ENCODE measurements at places on chromosomes 1 and 21.

DNA sequence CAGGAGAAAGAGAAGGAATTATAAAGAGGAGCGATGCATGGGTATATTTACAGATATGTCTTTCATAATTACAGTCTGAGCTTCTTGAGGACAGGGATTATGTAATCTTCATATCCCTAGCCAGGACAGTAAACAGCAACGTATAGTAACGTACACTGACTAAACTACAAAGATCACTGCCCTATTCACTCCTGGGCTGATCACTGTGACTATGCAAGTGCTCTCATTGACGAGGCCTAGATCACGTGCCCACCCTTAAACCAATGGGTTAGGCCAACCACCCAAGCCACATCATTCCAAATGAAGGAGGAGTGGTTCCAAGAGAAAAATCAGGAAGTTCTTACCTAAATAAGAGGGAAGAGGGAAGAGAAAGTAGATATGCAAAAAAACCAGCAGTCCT, 18.5 kb downstream of the PIK3R3 start:
- no peak for DNase-seq

DNA sequence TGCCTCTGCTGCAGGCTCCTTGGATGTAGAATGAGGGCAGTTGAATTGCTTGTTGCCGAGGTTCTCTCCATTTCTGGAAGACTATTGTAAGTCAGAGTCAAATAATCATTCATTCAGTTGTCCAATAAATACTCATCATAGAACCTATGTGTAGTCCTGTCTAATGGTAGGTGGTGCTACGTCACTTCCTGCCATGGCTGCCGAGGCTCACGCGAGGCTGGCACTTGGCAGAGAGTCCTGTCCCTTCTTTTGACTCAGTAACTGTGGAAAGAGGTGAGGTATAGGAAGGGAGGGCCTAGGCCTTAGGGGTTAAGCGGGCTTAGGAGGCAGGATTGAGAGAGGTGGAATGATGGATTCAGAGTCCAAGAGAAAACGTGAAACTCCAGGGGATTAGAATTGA, 9.7 kb downstream of the ADARB1 start:
- no peak for DNase-seq

DNA sequence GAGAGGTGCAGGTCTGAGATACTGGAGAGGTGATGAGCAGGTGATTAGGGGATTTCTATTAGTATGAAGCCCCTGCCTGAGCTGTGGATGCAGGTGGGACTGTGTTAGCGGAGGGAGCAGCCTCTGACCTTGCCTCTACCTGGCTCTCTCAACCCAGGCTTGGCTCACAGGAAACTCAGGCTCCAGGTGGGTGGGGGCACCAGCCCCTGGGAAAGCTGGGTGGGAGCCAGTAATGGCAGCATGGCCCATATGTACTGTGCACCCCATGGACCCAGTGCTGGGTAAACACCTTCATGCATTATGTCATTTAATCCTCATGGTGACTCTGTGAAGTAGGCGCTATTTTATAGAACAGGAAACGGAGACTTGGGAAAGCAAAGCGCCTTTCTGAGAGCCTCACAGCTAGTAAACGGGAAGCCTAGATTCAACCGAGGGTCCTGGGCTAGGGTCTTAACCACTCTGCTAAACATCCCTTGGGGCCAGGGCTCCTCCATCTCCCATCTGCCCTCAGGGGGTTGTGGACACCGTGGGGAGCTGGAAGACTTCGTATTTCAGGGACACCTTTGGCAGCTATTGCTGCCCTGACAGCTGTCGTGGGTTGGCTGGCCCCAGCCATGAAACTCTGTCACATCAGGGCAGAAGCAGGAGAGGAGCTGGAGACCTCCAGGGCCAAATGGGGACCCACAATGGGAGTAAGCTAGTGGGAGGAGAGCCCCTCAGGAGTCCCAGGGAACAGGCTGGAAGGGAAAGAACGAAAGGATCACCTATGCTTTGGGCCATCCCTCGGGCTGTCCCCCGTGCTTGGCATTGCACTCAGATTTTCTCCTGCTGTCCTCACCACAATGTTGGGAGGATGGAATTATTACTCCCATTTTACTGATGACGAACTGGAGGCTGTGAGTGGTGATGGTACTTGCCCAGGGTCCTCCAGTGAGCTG, 59.6 kb upstream of the CSF3R start:
- no peak for DNase-seq

GRCh38 chr1:41673378-41673777, 188.9 kb upstream of the EDN2 start:
- no peak for DNase-seq

DNA sequence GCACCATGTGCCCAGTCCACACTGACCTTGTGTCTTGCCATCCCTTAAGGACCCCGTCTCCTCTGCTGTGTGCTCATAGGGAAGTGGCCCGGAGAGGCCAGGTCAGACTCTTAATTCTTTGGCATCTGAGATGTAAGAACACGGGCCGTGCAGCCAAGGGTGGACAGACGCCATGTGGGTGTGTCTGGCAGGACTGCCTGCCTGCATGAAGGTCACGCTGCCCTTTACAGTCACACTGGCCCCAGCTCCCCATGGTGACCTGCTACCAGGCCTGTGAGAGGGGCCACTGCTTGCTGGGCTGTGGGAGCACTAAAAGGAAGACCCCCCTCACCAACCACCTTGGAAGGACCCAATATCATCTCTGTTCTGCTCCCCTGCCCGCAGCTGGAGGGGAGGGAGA, 17.7 kb downstream of the DHRS3 start:
- no peak for DNase-seq

DNA sequence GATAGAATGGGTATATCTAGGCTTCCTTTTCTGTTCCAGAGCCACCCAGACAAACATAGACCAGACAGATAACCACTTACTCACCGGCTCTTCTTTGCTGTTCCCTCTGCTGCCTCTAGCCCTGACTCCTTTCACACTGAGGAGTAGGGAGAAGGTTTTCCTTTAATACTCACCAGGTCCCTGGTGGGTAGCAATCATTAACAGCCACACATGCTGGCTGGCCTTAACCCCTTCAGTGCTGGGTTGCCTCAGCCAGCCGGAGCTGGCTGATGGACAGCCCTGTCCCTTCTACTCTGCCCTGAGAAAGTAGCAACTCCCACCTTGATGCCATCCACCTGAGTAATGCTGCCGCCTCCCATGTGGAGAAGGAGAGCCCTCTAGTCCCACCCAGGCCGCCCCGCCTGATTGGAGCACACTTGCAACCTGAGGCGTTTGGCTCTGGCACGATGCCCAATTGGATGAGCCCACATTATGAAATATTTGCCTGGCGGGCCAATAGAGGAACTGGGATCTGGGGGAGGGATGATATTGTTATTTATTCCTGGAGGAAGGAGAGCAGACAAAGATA, 71.6 kb downstream of the PLEKHA6 start:
- DNase-seq, result no peak

DNA sequence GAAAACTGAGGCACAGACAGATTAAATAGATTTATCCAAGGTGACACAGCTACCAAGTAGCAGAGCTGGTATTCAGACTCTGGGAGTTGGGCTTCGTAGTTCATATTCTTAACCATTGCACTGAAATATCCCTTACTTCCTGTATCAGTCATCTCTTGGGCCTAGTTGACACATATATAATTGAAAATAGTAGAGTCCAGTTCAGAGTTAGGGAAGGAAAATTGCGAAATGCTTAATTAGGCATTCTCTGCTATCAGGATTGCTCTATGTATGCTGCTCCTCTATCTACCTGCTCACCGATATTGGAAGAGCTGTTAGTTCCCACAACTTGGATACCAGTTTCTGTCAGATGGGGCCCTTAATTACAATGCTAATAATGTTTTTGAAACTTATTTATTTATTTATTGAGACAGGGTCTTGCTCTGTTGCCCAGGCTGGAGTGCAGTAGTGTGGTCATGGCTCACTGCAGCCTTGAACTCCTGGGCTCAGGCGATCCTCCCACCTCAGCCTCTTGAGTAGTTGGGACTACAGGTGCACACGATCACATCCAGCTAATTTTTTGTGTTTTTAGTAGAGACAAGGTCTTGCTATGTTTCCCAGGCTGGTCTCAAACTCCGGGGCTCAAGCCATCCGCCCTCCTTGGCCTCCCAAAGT, 8.2 kb downstream of the RCOR3 start:
- DNase-seq, result no peak

DNA sequence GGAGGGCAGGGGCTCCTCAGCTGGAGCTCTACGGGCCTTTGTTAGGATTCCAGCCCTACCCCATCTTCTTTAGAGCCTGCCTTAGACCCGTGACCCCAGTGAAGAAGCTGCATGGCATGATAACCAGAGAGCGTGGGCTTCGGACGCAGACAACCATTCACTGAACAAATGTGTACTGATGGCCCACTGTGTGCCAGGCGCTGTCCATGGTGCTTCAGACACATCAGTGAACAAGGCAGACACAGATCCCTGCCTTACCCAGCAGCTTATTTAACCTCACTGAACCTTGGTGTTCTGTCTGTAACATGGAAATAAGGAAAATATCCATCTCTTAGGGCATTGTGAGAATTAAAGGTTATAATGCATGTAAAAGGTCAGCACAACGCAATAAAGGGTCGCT, 9.5 kb downstream of the CHIT1 start:
- no peak for DNase-seq

GRCh38 chr1:82073659-82074058, 272.9 kb downstream of the ADGRL2 start:
- no peak for DNase-seq

GRCh38 chr1:48082271-48082962, 85.2 kb upstream of the TRABD2B start:
- DNase-seq, result no peak

DNA sequence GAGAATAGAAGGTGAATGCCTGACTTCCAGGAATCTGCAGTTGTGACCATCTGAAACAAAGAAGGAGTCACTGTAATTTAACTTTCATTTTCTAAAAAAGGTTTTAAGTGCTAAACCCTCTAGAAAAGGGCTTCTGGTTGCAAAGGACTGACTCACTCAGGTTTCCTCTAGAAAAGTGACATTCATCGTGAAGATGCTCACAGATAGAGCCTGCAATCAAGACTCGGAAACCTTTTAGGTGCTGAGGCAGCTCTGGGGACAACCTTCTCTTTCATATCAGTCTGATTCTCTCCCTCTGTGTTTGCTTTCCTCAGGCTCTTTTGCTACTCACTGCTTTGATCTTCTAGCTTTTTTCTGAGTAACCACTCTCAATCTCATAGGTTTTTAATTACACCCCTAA, 8.2 kb downstream of the BCL9 start:
- DNase-seq, result no peak

DNA sequence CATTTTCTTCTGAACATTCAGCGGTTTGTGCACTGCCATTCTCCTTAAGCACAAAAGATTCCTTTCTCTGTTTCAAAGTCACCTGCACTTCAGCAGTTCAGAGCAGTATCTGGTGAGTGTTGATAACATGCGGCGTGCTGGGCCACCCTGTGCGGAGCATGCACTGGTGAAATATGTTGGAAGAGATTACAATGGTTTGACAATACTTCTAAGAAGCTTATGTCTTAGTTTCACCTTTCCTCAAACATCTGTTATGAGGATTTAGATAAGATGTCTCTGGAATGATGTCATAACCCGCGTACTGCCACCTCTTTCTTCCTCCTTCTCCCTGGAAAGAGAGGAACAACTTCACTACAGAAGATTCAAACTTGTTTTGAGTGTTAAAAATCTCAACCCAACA, 650.3 kb downstream of the AJAP1 start:
- no peak for DNase-seq

GRCh38 chr1:48693674-48694320, 82.9 kb downstream of the BEND5 start:
- no peak for DNase-seq

DNA sequence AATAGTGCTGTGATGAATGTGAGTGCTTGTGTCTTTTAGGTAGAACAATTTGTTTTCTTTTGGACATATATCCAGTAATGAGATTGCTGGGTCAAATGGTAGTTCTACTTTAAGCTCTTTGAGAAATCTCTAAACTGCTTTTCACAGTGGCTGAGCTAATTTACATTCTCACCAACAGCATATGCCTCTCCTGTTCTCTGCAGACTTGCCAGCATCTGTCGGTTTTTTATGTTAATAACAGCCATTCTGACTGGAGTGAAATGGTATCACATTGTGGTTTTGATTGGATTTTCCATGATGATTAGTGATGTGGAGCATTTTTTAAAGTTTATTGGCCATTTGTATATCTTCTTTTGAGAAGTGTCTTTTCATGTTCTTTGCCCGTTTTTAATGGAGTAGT, 647.3 kb upstream of the ADAMTS5 start:
- no peak for DNase-seq

- DNase-seq, result no peak
Measured at GRCh38 chr1:104760017-104760416, 1010.3 kb downstream of the AMY1C start.

DNA sequence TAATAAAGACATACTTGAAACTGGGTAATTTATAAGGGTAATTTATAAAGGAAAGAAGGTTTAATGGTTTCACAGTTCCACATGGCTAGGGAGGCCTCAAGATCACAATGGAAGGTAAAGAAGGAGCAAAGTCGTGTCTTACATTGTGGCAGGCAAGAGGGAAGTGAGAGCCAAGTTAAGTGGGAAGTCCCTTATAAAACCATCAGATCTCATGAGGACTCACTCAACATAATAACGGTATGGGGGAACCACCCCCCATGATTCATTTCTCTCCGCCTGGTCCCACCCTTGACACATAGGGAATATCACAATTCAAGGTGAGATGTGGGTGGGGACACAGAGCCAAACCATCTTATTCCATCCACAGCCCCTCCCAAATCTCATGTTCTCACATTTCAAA, 76.8 kb upstream of the ZNF678 start:
- DNase-seq, result no peak

DNA sequence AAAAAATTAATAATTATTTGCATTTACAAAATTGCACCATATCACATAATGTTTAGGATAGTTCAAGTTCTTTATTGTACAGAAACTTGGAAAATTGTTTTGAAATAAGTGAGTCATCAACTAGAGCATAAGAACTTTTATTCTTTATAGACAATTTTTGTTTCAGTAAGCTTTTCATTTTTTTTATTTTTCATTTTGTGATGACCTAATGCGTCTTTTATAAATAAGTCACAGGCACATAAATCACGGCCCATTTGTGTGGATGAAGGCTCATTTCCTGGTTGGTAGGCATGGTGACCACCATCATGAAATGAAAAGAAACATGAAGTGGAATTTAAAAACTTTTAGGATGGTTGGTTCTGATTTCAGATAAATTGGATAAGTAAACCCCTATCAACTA, 39.3 kb downstream of the SPAG17 start:
- no peak for DNase-seq

- DNase-seq, result no peak
Measured at GRCh38 chr1:101739146-101739545, 257.6 kb downstream of the OLFM3 start.

DNA sequence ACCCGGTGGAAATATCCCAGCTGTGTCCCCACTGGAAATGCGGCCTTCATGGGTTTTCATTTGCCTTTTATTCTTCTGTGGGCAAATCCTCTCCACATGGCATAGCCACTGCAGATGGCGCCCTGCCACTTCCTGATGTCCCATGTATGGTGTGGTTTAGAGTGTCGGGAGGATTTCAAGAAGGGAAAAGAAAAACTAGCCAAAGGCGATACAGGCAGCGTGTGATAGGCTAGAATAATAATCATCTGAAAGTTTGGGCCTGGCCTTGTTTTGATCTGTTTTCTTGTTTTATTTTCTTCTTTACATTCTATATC, 123.6 kb downstream of the PEX14 start:
- no peak for DNase-seq

- DNase-seq, result no peak
Measured at GRCh38 chr1:228404107-228404720, 2.4 kb downstream of the TRIM11 start.

- no peak for DNase-seq
Measured at GRCh38 chr1:78565393-78565792, 54.9 kb upstream of the IFI44L start.

- DNase-seq, result no peak
Measured at GRCh38 chr1:30285501-30285932, 437.9 kb downstream of the MATN1 start.
